ENCODE measurements at places on chromosomes 12 and 14.

- DNase-seq, result peak; percentile 64
Measured at GRCh38 chr12:92034858-92035401, 110.7 kb downstream of the BTG1 start.

DNA sequence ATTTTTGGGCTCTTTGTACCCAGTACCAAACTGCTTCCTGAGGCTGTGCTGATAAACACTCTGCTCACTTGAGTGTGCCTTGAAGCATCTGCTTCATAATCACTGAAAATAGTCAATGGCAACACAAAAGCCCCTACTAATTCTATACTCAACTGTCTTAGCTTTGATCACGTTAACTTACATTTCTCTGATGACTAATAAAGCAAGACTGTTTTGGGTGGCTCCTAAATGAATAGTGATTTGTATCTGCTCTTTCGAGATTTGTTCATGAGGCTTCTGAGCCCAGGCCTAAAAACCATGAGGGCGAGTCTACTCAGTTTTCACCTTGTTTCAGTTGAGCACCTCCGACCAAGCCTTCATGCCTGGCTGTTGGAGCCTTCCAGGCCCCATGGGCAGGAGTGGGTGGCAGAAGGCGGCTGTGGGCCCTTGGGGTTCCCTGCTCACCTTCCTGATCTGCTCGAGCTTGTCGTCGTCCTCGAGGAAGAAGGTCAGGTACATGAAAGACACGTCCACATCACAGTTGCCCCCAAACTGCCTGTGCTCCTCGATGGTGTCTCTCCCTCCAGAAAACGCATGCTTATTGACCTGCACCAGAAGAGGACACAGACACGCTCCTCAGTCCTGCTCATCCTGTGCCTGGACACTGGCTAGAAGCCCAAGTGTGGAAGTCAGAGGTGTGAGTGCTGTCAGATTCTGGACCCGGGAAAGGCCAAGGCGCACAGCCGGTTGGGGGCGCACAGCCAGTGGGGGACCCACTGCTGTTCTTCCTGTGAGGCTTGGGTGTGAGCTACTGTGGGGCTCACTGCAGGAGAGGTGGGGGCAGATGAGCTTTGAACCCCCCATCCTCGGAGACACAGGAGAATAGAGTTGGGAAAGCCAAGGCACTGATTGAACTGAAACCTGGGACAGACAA lies 13.7 kb downstream of the SLC25A47 start:
- peak; percentile 30 for DNase-seq

DNA sequence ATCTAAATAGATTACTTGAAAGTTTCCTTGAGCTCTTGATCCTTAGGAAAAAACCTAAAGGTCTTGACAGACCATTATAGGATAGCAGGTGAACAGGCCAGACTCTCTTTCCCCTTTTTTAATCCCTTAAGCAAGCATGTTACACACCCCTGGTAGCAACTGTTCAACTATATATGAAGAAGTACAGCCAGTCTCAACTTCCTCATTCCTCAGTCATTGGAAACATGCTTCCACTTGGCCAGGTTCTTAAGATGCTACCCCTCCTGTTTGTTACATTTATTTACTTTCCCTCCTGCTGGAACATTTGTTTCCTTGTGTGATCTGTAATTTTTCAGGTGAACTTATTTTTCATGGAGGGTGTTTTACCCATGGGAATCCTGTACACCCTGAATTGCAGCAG lies 124.1 kb downstream of the ARMH4 start:
- DNase-seq, result no peak

DNA sequence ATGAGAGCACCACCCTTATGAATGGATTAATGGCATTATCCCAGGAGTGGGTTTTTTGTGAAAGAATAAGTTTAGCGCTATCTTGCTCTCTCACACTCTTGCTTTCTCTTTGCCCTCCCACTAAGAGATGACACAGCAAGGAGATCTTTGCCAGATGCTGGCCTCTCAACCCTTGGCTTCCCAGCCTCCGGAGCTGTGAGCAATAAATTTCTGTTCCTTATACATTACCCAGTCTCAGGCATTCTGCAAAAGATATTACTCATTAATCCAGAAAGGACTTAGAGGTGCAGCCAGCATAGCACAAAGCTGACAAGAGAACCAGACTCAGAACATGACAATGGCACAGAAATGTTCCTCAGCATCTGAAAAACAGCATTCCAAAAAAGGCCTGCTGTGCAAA lies 190.6 kb downstream of the ITPR2 start:
- no peak for DNase-seq

- no peak for DNase-seq
Measured at GRCh38 chr12:15712823-15713660, 76.1 kb downstream of the EPS8 start.

- DNase-seq, result no peak
Measured at GRCh38 chr12:85509857-85510256, 229.8 kb downstream of the ALX1 start.

DNA sequence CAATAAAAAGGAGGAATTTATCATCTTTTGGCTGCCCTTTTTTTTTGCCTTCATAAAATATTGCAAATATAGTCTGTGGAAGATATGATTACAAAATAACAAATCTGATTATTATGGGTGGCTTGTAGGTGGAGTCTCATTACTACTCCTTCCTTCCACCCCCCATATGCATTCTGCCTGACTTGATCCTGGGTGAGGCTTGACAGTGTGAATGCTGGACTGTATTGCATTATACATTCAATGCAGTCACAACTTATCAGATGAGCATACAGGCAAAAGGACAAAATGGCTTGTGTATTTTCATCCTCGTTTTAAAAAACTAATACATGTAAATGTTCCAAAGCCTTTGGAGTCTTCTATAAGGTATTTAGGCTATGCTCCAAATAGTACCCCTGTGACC lies 186.3 kb downstream of the ANO4 start:
- DNase-seq, result no peak
